Activated T-cell treated with anti-CD3 and anti-CD28 coated beads for 4 hours (primary cell): ENCODE measurements at places on chromosomes 3 and 15.

GRCh38 chr3:150242220-150242936 is 165.7 kb upstream of the TSC22D2 start:
- DNase-seq, result no peak

- DNase-seq, result no peak
Measured at GRCh38 chr3:74080056-74080461, 455.3 kb upstream of the PDZRN3 start.

DNA sequence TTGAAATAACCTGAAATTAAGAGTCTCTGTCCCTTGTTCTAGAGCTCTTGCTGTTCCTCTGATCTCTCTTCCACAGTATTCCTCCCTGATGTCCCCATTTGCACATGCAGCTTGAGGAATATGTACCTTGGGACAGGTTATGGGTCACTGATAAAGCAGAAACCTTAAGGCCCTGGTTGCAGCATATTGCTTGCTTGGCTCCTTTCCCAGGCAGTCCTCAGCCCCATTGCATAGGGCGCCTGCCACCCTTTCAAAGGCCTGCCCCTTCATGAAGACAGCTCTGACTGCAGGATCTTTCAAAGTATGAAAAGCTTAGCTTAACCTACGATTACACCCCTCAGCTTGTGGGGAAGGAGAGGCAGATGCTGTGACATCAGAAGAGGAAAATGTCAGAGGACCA is 51.6 kb downstream of the WDR76 start:
- no peak for DNase-seq

DNA sequence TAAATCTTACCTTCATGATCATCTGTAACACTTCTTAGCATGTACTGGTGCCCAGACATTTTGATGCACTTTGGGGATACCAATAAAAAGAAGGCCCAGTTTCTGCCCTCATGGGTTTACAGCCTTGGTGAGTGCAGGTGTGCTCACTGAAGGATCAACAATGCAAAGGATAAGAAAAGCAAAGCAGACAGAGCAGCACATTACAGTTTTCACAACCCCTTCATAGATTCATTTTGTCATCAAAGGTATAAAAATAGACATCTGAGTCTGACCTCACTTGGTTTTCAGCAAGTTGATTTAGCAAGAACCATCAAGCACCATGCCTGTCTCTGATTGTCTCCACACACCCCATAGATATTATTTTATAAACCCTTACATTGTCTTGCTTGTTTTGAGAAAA is 77.6 kb downstream of the BFSP2 start:
- DNase-seq, result no peak

GRCh38 chr3:47877290-47877689 is 74.4 kb downstream of the DHX30 start:
- no peak for DNase-seq

GRCh38 chr3:105950881-105951600 is 82.2 kb upstream of the CBLB start:
- DNase-seq, result no peak

DNA sequence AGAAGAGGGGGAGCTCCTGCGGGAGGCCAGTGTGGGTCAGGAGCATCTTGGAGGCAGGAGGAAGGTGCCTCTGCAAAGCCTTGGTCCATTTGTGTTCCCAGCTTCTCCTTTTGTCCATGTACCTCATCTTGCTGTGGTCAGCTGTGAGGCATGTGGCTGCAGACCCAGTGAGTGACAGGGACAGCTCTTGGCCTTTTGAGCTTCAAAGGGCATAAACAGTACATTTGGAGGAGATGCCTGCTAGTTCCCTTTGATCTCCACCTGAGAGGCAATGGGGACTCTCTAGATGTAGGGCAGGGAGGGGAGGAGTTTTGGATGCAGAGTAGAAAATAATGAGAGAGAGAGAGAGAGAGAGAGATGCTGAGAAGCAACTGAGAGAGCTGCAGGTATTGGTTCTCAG is 270.0 kb downstream of the TLE3 start:
- DNase-seq, result no peak

DNA sequence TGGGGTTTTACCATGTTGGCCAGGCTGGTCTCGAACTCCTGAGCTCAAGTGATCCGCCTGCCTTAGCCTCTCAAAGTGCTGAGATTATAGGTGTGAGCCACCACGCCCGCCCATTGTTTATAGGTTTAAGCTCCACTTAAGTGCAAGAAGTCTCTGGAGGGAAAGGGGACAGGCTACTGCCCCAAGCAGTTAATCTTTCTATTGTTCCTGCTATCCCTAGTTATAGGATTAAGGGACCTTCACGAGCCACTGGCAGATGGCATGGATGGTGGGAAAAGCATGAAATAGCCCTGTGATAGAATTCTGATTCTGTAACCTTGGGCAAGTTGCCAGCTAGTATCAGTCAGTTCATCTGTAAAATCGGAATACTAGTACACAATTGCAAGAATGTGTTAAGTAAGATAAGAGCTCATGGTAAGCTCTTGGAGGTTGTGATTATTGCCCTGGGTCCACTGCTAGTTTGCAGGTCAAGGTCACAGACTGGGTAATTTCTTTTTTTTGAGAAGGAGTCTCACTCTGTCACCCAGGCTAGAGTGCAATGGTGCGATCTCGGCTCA is 5.3 kb upstream of the RBPMS2 start:
- DNase-seq, result no peak

- DNase-seq, result no peak
Measured at GRCh38 chr3:13054341-13055285, 18.6 kb downstream of the IQSEC1 start.

DNA sequence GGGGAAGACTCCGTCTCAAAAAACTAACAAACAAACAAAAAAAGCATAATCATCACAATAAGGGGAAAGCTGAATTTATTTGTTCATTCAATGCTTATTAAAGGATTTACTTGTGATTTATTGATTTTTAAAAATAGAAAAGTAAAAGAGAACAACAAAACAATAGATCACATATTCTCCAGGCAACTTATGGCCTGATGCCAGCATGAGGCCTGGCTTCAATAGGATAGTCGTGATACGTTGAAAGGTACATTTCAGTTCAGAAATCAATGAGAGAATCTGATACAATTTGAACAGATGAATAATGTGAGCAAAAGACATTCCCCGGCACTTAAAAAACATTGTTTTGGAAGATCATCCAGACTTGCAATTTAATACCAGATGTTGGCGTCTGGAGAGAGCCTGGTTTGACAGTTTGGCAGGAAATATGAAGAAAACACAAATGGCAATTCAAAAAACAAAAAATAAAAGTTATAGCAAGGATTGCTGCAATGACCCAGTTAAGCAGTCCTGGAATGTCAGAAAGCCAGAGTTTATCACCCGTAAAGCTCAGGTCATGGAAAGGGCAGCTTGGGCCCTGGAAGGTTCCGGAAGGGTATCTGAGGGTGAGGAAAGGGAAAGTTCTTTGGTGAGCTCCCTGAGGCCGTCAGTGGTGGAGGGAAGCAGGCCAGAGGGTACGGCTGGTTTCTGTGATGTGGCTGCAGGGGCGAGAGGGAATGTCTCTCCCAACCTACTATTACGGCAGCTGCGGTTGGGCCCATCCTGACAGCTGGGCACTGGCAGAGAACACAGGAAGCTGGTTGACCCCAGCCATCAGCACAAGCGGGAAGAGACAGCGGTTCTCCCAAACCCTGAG is 230.2 kb upstream of the HES1 start:
- no peak for DNase-seq

- no peak for DNase-seq
Measured at GRCh38 chr3:49244581-49245205, 32.3 kb downstream of the C3orf62 start.

- DNase-seq, result no peak
Measured at GRCh38 chr15:85289677-85290365, 90.6 kb upstream of the AKAP13 start.

GRCh38 chr3:129837065-129837642 is 56.4 kb downstream of the TMCC1 start:
- DNase-seq, result no peak

DNA sequence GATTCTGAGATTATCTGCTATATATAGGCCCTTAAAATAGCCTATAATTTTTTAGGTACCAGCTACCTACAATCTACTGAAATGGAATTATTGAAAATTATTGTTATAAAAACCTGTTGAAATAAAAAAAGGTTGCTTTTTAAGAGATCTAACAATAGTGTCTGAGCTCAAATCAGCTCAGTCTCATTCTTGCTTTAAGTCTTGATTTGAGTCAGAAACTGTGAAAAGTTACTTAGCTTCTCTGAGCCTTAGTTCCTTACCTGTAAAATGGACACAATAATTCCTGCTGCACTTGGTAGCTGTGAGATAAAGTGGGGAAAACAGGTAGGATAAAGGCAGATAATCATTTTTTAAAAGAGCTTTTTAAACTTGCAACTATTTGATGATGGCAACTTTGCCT is 118.8 kb upstream of the UBE2E2 start:
- DNase-seq, result no peak

DNA sequence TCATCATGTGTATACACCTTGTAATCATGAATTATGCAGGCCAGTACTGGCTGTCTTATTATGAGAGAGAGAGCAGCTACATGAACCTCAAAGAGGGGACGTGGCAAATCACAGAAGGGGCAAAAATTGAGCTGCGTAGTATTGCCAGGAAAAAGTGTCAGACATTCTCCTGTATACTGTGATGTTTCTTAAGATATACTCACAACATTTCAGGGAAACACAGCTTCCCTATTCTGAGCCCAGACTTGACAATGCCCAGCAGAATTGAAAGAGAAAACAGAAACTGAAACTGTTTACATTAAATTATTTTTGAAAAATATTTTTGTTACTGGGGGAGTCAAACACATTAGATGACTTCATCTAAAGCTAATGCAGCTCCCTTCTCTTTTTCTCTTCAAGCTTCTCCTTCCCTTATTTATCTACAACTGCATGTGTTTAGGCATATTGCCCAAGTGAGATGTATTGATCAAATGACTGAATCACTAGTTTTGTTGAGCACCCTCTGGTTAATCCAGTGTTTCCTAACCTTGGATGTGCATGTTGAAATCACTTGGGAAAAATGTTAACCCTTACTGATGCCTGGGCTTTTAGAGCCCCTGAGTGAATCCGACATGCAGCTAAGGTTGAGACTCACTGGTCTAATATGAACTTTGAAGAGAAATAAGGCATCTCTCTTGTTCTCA is 39.5 kb downstream of the CADPS start:
- DNase-seq, result no peak

DNA sequence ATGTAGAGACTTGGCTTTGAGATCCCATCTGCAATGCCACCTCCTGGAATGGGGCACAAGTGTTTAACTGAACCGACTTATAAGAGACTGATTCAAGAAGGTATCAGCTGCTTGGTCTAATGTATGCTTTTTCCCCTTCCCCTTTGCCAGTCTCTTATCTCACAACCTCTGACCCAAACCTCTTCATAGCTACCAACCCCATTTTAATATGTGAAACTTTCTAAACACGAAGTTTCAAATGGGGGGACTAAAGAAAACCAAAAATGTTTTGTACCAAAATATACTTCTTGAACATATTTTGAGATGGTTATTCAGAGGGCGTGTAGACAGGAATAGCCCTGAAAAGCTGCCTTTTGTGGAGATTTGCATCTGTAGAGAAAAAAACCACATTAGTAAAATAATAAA is 73.1 kb downstream of the OXSM start:
- no peak for DNase-seq

GRCh38 chr3:196140224-196140623 is 58.3 kb upstream of the TFRC start:
- no peak for DNase-seq

DNA sequence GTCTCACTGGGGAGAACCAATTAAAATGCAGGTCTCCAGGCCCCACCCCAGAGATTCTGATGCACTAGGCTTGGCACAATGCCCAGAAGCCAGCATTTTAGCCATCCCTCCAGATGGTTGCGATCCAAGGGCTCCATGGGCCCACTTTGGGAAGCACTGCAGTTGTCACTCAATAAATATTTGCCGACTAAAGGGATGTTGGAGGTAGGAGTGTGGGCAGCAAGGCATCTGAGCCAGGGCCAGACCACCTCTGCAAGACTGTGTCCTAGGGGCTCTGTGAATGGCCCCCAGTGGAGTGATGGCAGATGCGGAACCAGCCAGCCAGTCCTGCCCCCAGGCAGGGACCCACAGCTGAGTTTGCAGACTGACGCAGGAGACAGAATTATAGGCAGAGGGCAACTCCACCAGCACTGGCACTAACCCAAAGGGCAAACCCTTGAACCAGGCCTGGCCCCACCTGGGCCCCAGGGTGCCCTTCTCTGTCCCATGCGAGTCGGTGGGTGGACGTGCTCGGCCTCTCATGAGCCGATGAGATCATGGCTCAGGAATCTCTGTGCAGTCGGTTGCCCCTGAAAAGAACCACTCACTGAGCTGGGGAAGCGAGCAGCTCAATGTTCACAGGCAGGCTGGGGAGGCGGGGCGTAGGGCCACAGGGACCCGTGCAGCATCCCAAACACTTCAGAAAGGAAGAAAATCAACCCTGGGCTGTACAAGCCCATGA is 49.7 kb downstream of the SEMA5B start:
- no peak for DNase-seq

DNA sequence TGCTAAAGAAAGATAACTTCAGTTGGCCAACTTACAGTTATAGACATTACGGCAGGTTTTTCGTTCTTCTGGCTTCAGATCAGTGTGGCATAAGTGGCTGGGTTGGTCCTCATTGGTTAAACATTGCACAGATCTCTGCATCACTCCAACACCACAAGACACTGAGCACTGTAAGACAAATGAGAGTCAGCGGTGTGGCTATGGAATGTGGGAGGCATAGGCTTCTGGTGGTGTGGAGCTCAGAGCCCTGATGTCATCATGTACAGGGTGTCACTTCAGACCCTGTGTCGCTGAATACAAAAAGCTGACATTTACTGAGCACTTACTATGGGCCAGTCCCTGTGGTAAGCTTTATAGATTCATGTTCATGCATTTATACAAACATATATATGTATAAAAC is 146.0 kb downstream of the ADAMTS9 start:
- DNase-seq, result no peak

DNA sequence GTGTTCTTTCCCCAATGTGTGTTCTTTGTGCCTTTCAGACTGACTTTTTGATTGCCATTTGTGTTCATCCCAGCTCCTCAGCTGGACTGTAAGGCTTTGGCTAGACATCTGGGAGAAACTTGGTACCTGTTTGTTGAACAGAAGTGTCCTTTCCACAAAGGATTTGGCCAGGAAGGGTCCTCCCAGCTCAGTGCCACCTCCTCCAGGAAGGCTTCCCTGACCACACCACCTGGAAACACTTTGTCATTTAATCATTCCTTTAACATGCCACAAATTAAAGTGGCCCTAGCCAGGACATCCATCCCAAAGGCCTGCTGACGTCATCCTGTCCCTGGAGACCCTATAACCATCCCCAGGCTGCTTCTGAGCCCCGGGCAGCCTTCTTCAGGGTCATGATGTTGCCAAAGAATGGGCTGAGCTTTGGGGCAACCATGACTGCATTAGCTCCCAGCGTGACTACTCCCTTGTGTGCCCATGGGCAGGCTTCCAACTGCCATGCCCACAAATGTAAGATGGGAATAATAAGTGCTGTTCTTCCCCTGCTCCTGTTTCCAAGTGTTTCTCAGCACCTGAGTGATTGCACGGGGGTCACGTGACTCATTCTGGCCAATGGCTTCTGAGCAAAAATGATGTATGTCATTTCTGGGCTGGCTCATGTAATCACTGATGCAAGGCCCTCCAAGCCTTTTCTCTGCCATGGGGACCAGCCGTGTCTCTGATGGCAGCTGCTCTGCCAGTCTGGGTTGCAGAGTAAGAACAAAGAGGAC is 112.5 kb upstream of the SMAD3 start:
- no peak for DNase-seq
